Thoracic aorta (tissue), 2 donors: ENCODE measurements at places on chromosomes 2 and 18. TPM values are rescaled to one million over a fixed set of nuclear protein-coding genes. Genes with fewer than 3 reads are reported as not detected.

NEU4 gene
- total RNA-seq: 5.4 TPM

DNA sequence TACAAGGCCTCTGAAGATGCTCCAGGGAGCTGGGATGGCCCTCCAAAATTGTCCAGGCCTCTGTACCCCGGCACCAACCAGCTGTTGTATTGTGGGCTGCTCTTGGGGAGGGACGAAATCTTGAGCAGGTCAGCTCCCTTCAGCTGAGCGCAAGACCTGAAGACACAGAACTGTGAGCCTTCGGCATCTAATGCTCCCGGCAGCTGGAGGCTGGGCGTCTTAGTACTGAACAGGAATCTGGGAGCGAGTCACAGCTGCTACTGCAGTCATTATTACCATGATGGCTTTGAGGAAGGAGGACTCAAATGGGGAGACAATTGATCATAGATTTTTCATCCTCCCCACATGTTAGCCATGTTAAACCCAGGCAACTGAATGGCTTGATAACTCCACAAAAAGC is 83.0 kb upstream of the LTBP1 start:
- no peak overlapping the region for H3K27ac ChIP-seq
- H3K4me1 ChIP-seq: peaks cover 5% of the 10 kb centered on the region
- H3K27me3 ChIP-seq: no peaks in the 10 kb centered on the region
- H3K4me3 ChIP-seq: no peak overlapping the region
- H3K36me3 ChIP-seq: no peaks in the 10 kb centered on the region
- DNase-seq: no peak

GRCh38 chr2:191171708-191172355 is 21.0 kb upstream of the STAT4 start:
- no peak overlapping the region for H3K27ac ChIP-seq
- peaks cover 14% of the 10 kb centered on the region for H3K4me1 ChIP-seq
- H3K4me3 ChIP-seq: no peak overlapping the region
- H3K36me3 ChIP-seq: no peaks in the 10 kb centered on the region
- DNase-seq: no peak

DNA sequence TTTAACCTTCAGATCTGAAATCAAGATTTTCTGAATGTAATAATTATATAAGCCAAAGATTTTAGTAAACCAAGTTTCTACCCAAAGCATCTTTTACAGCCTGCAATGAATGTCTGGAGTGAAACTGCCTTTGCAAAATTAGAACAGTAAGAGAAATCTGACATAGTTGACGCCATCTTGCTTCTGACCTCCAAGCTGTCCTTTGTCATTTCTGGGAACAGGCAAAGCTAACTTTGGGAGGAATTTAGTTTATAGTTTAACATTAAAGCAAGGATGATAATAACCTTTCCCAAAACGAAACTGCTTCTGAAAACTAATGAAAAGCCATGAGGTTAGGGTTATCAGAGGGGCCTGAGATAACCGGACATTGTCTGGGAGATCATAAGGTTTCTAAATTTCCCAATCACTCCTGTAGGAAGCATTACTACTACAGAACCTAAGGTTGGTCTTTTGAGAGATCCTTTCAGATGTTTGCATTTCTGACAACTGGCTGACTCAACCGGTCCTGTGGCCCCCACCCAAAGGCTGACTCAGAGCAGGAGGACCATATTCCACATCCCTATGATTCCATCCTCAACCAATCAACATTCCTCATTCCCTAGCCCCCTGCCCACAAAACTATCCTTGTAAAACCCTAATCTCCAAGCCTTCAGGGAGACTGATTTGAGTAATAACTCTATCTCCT is 124.5 kb downstream of the TMEM131 start:
- peak overlapping the region; percentile 58 for H3K27ac ChIP-seq
- H3K4me1 ChIP-seq: peaks cover 42% of the 10 kb centered on the region
- H3K36me3 ChIP-seq: no peaks in the 10 kb centered on the region
- no peak overlapping the region for H3K4me3 ChIP-seq
- H3K27me3 ChIP-seq: no peaks in the 10 kb centered on the region
- DNase-seq: no peak

UGT1A4 gene
- total RNA-seq: not detected

- DNase-seq: no peak
- H3K36me3 ChIP-seq: no peaks in the 10 kb centered on the region
- H3K27ac ChIP-seq: no peak overlapping the region
- H3K4me3 ChIP-seq: no peak overlapping the region
- H3K27me3 ChIP-seq: no peaks in the 10 kb centered on the region
Measured at GRCh38 chr2:113996671-113997594, 107.0 kb downstream of the ACTR3 start.

DNA sequence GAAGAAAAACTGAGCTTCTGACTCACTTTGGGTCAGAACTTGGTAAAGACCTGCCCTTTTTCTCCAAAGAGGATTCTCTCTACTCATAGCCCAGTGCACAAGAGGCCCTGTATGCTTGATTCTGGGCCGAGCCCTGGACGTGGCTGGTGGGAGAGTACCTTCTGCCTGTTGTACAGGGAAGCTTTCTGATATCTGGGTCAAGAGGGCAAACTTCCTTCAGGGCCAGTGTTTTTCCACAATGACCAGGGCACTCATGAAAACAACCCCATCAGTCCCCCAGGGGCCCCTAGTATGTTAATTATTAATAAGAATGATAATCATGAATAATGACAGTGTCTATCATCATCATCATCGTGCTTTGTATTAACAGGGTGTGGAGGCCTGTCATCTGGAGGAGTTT is 90.0 kb downstream of the TGFA start:
- no peak overlapping the region for H3K27ac ChIP-seq
- H3K4me1 ChIP-seq: no peaks in the 10 kb centered on the region
- no peaks in the 10 kb centered on the region for H3K27me3 ChIP-seq
- H3K4me3 ChIP-seq: no peak overlapping the region
- H3K36me3 ChIP-seq: no peaks in the 10 kb centered on the region

- no peaks in the 10 kb centered on the region for H3K36me3 ChIP-seq
- H3K27me3 ChIP-seq: no peaks in the 10 kb centered on the region
- peaks cover 4% of the 10 kb centered on the region for H3K4me1 ChIP-seq
- DNase-seq: no peak
- H3K4me3 ChIP-seq: no peak overlapping the region
Measured at GRCh38 chr2:9703085-9703678, 72.4 kb upstream of the YWHAQ start.

- no peak for DNase-seq
- H3K4me1 ChIP-seq: peaks cover 2% of the 10 kb centered on the region
- H3K4me3 ChIP-seq: no peak overlapping the region
- H3K27ac ChIP-seq: no peak overlapping the region
- H3K27me3 ChIP-seq: no peaks in the 10 kb centered on the region
- no peaks in the 10 kb centered on the region for H3K36me3 ChIP-seq
Measured at GRCh38 chr2:31980674-31981356, 30.0 kb downstream of the MEMO1 start.

DSC2 gene
- total RNA-seq: 2.7 TPM

RTP5 gene
- 0.63 TPM for total RNA-seq

NEU2 gene
- total RNA-seq: not detected

GRCh38 chr2:102841107-102841840 is 79.4 kb downstream of the TMEM182 start:
- H3K4me1 ChIP-seq: no peaks in the 10 kb centered on the region
- no peak overlapping the region for H3K27ac ChIP-seq
- DNase-seq: no peak
- H3K27me3 ChIP-seq: no peaks in the 10 kb centered on the region
- no peaks in the 10 kb centered on the region for H3K36me3 ChIP-seq

DNA sequence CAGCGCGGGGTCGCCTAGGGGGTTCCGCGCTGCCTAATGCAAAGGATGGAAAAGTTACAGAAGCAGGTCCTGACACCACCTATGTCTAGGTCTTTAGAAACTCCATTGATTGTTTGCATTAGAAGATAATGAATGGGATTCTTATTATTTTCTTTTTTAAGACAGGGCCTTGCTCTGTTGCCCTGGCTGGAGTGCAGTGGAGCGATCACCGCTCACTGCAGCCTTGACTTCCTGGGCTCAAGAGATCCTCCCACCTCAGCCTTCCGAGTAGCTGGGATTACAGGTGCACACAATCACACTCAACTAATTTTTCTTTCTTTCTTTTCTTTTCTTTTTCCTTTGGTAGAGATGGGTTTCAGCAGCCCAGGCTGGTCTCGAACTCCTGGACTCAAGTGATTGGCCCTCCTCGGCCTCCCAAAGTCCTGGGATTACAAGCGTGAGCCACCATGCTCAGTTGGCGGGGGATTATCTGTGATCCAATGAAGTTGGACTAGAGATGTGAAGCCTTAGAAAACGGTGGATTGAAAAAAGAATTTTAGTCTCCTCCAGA is 761 bp upstream of the IDH1 start:
- H3K4me3 ChIP-seq: peak overlapping the region; percentile 81
- peaks cover 32% of the 10 kb centered on the region for H3K4me1 ChIP-seq
- no peaks in the 10 kb centered on the region for H3K36me3 ChIP-seq
- no peak for DNase-seq
- peak overlapping the region; percentile 77 for H3K27ac ChIP-seq

DNA sequence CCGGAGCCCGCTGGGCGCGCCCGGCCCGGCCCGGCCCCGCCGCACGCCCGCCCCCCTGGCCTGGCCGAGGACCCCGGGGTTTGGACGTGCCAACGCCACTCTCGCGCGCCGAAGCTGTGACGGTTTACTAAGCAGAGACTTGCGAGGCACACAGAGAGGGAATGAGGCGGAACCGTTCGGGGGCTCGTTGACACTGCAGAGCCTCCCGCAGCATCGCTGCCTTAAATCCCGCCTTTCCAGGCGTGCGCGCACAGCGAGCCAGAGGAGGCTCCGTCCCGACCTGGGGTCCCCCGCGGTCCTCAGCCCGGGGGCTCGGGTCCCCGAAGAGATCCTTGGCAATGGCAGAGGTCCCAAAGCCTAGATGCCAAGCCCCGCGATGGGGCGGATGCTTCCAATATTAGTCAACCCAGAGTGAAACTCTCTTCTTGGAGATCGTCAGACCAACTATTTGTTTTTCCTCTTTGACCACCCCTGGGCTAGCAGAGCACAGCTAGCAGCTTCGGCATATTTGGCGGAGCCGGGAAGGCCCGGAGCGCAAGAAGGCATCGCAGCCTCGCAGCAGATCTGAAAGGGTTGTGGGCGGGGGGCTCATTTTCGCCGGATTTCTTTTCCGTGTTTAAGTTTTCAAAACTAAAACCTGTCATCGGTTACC is at the start of gene ZNF385B:
Gene ZNF385B, minus strand, starts transcription at position 197 of the 652 bp plus-strand sequence.
- H3K27me3 ChIP-seq: no peaks in the 10 kb centered on the region
- peak within 1 kb of the TSS; percentile 72 for H3K4me3 ChIP-seq
- no peak within 1 kb of the TSS for H3K27ac ChIP-seq
- no peak for DNase-seq
- H3K36me3 ChIP-seq: no peaks in the 10 kb centered on the region
- no peaks in the 10 kb centered on the region for H3K4me1 ChIP-seq

DNA sequence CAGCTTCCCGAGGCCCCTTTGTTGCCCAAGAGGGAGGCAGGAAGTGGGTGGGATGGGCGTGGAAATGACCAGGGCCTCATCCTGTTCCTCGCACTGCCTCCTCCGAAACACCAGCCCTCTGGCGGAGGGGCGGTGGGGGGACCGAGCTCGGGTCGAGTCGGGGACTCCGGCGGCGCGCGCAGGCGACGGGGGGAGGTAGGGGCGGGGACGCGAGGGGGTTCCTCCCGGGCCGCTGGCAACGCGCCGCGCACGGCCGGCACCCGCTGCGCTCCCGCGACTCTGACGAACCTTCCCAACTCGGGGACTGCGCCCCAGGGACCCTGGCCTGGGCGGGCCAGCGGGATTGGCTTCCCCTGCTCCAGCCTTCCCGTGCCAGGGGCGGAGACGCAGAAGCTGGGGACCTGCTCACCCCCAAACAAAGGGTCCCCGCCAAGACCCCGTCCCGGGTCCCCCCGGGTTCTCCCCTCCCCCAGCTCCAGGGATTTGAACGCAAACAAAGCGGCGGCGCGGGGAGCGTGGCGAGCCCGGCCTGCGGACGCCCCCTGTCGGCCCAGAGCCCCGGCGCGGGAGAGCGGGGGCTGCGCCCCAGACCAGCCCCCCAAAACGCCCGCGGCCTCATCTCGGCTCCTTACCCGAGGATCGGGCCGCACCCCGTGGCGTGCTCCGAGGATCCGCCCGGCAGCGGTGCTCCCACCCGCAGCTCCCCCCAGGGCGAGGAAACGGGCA is 1.2 kb downstream of the SEMA4C start:
- H3K4me1 ChIP-seq: peaks cover 29% of the 10 kb centered on the region
- peak; percentile 65 for DNase-seq
- H3K27me3 ChIP-seq: no peaks in the 10 kb centered on the region
- H3K27ac ChIP-seq: peak overlapping the region; percentile 97
- peaks cover 35% of the 10 kb centered on the region for H3K36me3 ChIP-seq
- peak overlapping the region; percentile 97 for H3K4me3 ChIP-seq

GRCh38 chr2:36672199-36672598 is 24.3 kb upstream of the VIT start:
- no peak for DNase-seq
- H3K4me1 ChIP-seq: no peaks in the 10 kb centered on the region
- H3K27me3 ChIP-seq: no peaks in the 10 kb centered on the region
- no peak overlapping the region for H3K27ac ChIP-seq

PLGLB1 gene
- 8.4 TPM for total RNA-seq

DNAJC5G gene
- 0.68 TPM for total RNA-seq

DNA sequence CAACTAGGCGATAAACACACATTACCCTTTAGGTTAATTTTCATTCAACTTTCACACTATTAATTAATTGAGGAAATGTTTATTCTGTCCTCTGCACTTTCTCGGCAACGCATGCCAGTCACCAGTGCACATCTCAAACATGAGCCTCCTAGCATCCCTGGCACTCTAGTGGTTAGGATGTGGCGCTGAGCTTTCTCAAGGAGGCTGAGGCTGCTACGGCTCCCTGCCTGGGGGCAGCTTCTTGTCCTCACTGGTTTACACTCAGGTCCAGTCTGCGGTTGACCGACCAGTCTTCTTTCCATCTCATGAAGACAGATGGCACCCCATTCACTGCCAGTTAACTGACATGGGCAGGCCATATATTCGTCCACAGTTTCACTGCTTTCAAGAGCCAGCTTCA is 463.4 kb downstream of the EIPR1 start:
- no peak overlapping the region for H3K27ac ChIP-seq
- H3K27me3 ChIP-seq: no peaks in the 10 kb centered on the region
- no peak overlapping the region for H3K4me3 ChIP-seq
- DNase-seq: no peak

GRCh38 chr2:120486946-120487345 is 141.0 kb downstream of the INHBB start:
- no peak overlapping the region for H3K27ac ChIP-seq
- H3K4me3 ChIP-seq: no peak overlapping the region
- no peak for DNase-seq
- no peaks in the 10 kb centered on the region for H3K27me3 ChIP-seq
